ENCODE measurements at places on chromosomes 12 and 14.

DNA sequence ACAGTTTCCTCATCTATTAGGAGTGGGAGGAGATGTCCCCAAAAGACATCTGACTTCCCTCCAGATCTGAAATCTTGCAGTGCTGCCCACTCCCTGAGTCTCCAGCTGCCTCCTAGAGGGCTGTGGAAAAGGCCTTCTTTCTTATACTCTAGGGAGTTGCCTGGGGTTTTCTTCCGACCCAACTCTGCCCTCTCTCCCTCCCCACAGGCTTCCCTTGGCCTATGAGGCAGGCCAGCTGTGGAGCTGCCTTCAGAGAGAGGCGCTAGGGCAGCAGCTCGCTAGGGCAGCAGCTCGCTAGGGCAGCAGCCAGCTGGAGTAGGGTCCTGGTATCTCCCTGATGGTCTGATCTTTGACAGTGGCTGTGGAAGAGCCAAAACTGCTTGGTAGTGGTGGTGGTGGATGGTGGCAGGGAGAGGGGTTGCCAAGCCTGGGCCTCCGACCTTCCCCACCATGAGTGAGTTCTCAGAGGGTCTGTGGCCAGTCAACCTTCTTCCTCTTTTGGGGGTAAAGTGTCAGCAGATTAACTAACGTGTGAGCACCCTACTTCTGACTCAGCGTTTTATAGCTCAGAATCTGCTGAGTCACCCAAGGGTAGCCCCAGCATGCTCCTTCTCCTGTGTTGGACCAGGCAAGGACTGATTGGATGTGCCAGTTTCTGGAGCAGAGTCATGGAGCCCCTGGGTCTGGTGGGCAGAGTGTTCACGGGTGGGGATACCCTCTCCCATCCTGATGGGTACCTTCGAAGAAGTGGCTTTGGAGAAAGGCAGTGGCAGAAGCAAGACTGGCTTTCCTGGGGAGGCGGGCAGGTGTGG is 2.3 kb downstream of the SLC48A1 start:
- no peak for DNase-seq

DNA sequence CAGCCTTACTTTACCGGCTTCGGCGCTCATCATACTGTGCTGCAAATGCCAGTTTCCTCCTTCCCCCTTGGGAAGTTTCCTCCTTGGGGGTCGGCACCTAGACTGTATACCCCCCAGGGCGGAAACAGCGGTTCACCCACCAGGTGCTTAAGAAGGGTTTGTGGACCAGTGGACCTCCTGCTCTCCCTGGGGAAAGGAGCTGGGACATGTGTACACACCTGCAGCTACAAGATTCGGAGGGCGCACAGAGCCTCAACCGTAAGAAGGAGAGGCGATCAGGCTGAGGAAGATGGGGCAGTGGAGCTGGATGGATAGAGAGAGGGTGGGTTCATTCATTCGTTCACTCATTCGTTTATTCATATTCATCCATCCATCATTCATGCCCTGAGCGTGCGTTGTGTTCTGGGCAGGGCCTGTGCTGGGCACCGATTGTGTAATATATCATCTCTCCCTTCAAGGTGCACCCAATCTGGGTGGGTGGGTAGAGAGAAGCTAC is 717 bp upstream of the ZNF839 start:
- DNase-seq = no peak

GRCh38 chr12:88310069-88310468 is 168.0 kb downstream of the TMTC3 start:
- no peak for DNase-seq

GRCh38 chr14:61179796-61180398 is 101.2 kb downstream of the TMEM30B start:
- no peak for DNase-seq

All from NCI-H1417 treated with DMSO at 0.1 percent for 48 hours (cell line).